ENCODE measurements at places on chromosomes 1 and 21.

DNA sequence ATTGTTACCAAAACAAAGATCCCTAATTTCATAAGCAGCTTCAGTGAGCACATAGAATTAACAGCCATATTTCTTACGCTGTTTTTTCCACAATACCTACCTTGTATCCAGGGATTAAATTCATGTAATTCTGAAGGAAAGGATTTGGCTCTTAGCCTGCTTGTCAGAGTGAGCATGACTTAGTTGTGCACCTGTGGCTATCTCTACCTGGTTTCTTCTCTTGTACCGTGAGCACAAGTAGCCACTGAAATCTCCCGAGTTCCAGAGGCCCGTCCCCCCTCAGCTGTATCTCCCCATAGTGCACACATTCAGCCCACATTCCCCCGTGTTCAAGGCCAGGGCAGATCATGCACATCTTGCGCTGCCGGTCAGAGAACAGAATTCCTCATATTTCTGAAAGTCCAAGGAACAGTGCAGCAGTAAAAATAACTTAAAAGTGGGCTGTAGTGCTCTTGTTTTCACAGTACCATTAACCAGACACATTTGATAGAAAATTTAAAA is 2.3 kb downstream of the TENT5C start:
- peak overlapping the region; percentile 81 for H3K4me3 ChIP-seq
- no peaks in the 10 kb centered on the region for H3K36me3 ChIP-seq
- DNase-seq = no peak
- peaks cover 12% of the 10 kb centered on the region for H3K4me1 ChIP-seq

DNA sequence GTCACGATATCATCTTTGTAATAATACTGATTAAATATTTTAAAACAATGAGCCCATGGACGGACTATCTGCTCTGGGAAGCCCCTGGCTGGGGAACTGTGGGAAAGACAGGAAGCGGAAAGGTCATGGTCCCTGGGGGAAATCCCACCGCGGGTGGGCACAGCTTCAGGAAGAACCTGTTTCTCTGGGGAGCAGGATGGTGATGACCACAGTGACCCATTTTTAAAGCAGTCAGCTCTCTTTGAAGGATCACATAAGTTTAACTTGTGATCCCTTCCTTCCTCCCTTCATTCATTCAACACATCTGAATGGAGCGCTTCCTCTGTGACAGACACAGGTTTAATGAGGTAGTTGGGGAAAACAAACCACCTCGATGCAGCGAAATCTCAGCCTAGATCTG is 73.0 kb downstream of the DHRS3 start:
- no peak overlapping the region for H3K4me3 ChIP-seq
- H3K4me1 ChIP-seq = peaks cover 4% of the 10 kb centered on the region
- H3K36me3 ChIP-seq = no peaks in the 10 kb centered on the region
- no peak for DNase-seq
- H3K27me3 ChIP-seq = no peaks in the 10 kb centered on the region

- peak overlapping the region; percentile 52 for H3K4me3 ChIP-seq
- H3K27ac ChIP-seq = peak overlapping the region; percentile 90
- H3K4me1 ChIP-seq = no peaks in the 10 kb centered on the region
- no peaks in the 10 kb centered on the region for H3K27me3 ChIP-seq
- DNase-seq = peak; percentile 70
These were observed 479 bp upstream of the ACADM start for GRCh38 chr1:75723989-75724471.

DNA sequence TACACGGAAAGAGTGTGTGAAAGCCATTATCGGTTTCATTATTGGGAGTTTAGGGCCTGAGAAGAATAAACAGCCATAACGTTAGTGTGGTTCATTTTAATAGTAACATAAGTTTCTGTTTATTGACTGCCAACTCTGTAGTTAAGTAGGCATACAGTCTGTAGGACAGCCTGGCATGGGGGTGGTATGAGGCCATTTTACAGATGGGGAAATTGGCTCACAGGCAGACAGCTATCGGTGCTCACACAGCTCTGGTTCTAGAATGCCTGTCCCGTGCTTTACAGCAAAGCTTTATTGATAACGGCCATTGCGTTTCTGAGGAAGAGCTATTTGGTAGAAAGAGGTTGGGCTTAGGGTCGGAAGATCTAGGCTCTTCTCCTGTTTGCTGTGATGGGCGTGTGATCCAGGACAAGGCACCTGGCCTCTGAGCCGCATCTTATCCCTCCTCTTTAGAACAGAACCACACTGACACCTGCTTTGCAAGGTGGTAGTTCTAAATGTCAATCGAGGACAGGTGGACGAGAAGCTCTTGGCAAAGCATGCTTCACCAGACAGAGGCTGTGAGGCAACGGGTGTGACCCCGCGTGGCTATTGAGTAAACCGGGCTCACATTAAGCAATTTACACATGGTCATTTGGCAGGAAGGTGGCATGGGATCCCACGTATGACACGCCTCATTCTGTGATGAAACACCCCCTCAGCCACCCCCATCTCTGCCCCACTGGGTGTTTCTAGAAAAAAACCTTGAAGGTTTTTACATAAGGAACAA is 14.9 kb downstream of the ETS2 start:
- no peak overlapping the region for H3K27ac ChIP-seq
- H3K36me3 ChIP-seq = peaks cover 31% of the 10 kb centered on the region
- H3K27me3 ChIP-seq = no peaks in the 10 kb centered on the region
- H3K4me3 ChIP-seq = no peak overlapping the region
- no peaks in the 10 kb centered on the region for H3K4me1 ChIP-seq

DNA sequence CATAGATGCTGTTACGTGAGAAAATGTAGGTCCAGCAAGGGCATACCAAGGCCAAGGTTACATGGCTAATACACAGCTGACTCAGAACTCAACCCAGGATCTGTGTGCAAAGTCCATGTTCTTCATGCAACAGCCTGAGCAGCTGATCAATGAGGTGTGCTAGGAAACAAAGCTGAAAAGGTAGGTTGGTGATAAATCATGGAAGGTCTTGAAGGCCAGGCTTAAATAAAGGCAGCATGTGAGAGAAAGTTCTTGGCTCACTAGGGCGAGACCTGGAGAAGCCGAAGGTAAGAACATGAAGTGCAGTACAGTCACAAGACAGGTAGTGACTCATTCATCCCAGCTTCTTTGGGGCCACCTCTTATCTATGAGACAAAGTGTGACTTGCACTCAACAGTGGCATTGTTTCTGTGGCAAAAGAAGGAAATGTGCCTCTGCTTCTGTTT is 33.4 kb downstream of the TLR5 start:
- DNase-seq = no peak
- H3K36me3 ChIP-seq = no peaks in the 10 kb centered on the region
- H3K4me1 ChIP-seq = no peaks in the 10 kb centered on the region
- H3K27ac ChIP-seq = no peak overlapping the region

Measured in prostate gland (tissue), 2 donors.